Activated T-helper 1 cell treated with anti-CD3 and anti-CD28 coated beads, Interleukin-2, amount 50 U/mL, for 16 hours (primary cell): ENCODE measurements at places on chromosomes 2 and 18.

GRCh38 chr18:77666613-77667012 is 417.0 kb downstream of the GALR1 start:
- no peak for DNase-seq

DNA sequence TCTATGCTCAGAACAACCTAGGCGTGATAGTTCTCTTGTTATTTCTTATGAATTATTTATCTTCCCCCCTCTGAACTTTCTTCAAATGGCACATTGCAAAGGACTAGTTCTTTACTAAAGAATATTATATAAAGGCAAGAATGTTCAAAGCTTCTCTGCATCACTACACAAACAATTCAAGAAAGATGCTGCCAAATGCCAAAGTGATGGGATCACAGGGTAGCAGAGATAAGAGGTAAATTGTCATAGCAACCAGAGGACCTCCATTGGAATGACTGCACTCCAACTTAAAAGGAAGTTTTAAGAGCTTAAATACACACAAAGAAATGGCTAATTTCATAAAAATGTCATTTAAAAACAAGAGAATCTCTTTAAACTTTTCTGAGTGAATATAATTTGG is 72.8 kb downstream of the AQP4 start:
- no peak for DNase-seq

DNA sequence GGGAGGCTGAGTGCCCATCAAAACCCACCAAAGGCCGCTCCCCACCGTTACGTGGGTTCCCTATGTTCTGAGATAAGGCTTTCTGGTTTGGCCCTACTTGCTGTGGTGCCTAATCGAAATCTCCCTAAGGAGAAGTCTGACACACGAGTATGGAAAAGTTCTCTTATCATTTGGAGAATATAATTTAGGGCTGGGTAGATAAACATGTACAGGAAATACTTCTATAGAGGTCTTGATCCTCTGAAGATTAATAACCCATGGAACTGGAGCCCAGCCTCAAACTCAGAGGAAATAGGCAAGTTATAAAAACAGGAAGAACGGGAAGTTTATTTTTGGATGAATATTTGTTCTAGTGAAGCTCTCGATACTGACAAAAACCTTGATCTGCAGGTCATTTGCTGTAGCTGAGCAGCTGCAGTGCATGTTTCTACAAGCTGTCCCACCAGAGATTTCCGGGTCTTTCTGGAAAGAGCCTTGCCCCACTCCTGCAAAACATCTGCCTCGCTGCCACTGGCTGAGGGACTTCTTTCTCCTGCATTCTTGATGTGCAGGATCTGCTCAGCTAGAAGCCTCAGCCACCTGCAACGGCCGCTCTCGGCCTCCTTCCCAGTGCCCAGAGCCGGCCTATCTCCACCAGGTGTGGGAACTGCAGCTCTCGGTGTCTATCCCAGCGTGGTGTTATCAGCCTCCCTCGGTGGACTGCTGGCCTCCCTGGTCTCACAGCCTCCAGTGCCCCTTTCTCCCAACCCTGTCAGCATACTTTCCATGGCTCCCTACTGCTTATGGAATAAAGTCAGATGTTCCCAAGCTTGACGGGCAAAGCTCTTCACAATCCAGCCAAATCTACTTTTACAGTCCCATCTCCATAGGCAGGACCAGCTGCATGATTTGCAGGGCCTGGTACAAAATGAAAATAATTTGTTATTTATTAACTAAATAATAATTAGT is 48.6 kb downstream of the SPRED2 start:
- no peak for DNase-seq

DNA sequence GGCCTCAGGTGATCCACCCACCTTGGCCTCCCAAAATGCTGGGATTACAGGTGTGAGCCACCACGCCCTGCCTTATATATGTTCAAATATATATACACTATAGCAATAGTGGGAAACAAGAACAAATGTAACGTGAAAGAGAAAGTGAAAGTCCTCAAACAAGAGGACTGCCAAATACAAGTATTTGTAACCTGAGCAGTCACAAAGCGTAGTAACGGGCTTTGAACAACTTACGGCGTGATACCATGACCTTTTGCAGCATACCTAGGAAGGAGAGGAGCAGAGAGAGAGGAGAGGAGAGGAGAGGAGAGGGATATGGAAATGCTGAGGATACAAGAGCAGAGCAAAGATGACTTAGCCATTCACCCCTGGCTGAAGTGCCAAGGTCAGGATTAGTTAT is 113.8 kb upstream of the RGPD4 start:
- no peak for DNase-seq

DNA sequence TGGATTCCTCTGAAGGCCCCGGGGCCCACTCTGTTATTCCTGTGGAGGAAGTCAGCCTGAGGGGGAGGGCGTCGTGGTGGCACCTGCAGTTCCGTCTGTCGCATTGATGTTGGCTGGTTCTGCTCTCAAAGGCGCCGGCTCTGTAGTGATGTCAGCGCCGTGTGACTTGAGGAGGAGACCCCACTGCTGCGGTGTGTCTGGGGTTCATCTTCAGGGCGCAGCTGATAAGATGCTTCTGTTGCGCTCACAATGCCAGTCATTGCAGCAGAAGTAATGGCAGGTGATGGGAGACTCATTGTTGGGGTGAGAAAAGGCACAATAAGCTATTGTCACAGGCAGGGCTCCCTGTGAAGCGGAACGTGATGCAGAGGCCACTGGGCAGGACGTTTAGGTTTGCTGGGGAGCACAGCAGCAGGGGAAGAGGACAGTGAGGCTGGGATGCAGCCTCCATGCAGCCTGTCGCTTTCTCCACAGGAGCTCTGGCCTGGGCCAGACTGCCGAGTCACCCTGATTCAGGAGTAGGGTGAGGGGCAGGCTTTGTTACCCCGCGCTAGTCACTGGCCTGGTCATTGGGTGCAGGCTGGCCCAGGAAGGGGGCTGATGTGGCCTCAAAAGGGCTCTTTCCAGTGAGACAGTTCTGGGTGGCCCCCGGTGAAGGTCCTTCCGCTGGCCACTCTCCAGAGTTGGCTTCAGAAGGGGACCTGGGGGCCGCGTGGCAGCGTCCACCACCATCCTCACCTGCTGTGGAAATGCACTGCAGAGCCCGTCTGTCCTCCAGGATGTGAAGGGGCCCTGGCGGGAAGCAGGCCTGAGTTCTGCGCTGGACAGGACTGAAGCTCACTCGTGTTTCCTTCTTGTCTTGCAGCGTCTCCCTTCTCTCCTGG is 42.9 kb downstream of the SH3BP4 start:
- no peak for DNase-seq

DNA sequence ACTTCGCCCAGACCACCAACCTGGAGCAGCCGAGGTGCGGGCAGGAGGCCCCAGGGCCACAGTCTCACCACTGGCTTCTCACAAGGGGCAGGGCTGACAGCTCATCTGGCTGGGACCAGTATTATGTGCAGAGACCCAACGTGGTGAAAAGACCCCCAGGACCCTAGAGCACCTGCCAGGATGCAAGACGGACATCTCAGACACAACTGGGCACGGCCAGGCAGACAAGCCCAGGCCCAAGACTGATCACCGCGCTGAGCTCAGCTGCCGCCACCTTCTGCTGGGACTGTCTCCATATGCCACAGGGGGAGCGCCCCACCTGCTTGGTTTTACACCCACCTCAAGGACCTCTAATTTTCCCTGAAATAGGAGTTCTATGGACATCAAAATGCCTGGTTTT is 23.2 kb downstream of the HDAC4 start:
- DNase-seq: no peak

DNA sequence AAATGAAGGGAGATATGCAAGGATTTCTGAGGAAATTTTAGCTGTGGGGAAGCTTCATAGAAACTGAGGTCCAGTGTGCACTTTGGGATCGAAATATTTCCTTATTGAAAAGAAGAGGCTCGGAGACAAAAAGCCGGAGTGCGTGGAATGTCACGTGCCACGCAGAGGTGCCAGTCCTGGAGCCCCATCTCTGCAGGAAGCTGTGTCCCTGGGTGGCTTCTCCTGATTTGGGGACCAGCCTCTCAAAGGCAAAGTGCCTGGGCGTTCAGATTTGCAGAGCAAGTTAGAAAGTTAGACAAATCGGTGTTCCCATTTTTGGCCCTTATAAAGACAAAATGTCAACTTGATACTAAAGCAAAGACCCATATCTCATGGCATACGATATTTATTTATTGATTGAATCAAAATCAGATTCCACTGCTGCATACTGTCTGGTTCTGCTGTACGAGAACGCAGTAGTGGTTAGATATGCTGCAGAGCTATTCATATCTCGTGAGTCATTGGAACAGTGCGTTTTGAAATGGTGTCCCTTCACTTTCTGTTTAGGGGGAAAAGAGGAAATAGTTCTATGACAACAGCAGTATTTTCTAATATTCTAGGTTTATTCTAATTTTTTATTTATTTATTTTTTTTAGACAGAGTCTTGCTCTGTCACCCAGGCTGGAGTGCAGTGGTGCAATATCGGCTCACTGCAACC is 9.1 kb upstream of the ATG16L1 start:
- DNase-seq: no peak

- DNase-seq: no peak
Measured at GRCh38 chr2:95317665-95318425, 20.7 kb downstream of the KCNIP3 start.

DNA sequence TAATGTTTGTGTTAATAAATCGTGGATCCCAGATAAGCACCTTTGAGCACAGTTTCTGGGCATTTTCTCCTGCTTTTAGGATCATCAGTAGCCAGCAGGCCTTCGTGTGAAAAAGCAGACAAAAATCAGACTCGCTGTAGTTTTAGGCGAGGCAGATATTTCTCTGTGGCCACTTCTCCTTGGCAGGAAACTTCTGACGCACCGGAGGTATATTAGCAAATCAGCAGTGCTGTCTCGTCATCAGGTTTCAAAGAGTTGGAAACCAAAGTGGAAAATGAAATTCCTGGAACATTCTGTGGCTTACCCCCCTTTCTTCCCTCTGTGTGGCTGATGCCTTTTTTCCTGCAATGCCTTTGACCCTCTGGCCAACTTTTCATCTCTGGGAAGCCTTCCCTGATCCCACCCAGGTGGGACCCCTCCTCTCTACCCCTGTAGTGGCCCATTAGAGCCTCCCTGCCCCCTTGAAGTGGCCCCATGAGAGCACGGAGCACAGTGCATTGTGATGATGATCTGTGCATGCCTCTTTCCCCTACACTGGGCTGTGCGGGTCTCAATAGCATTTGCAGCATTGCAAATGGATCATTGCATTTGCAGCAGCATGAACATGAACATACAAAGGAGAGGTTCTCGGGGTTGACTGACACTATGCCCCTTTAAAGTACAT is 93.3 kb downstream of the RNF144A start:
- DNase-seq: no peak

GRCh38 chr2:121061633-121062032 is 223.4 kb downstream of the TFCP2L1 start:
- no peak for DNase-seq

DNA sequence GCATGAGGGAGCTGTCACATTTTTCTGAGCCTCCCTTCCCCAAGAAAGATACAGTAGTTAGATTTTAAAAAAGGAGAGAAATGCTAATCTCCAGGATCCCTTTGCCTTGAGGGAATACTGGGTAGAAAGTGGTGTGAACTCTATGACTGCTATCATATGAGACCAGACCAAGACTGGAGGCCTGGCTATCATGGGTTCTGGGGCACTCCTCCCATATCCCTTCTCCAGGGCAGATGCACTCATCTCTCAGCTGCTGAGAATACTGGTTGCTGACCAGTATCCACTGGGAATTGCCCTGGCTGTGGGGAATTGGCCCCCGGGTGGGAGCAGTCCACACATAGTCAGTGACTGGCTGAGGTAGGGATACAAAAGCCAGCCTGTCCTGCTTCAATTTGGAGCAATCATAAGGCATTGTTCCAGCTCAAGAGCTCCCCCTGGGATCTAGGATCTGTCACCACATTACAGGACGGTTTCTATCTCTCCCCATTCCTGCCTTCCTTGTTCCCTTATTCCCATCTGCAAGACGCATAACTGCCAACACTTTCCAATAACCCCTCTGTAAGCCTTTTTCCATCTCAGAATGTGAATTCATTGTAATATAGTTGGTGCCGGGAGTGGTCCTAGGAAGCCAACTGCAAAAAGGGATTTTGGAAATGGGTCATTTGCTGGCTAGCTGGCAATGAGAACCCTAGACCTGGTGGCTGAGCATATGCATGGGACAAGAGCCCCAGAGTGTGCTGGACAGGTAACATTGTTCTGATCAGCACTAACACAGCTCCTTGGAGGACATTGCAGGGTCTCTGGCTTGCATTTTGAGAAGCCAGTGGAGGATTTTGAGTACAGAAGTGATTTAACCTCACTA is 35.4 kb upstream of the REEP1 start:
- DNase-seq: no peak

DNA sequence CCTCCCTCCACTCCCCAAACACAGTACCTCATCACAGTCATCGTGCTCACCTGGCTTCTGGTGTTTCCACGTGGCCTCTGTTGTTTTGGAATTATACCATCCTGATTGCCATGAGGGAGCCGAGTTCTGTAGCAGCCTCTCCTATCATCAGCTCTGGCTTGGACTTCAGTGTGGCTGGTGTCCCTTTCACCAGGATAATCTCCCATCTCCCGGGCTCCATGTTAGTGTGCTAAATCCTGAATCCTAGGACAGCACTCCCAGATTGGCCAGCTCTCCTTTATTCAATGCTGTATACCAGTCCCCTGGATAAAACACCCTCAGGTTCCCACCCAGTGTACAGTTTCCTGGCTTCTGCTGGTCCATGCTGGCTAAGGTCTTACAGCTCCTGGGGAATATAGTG is 53.3 kb downstream of the LONRF2 start:
- no peak for DNase-seq

DNA sequence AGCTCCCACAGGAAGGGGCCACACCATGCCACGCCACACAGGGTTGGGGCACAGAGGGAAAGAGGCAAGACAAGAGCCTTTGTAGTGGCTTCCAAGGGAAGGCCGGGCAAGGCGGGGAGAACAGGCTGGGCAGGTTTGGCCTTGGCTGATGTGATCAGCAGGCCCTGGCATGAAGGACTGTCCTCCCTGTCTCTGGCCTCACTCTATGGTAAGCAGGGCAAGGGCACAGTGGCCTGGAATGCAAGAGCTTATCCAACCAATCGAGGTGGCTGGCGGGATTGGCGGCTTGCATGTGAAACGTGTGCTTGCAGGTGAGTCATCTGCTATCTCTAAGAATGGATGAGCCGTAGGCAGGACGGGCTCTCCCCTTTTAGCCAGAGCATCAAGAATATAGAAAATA is 6.4 kb upstream of the ATP9B start:
- no peak for DNase-seq

DNA sequence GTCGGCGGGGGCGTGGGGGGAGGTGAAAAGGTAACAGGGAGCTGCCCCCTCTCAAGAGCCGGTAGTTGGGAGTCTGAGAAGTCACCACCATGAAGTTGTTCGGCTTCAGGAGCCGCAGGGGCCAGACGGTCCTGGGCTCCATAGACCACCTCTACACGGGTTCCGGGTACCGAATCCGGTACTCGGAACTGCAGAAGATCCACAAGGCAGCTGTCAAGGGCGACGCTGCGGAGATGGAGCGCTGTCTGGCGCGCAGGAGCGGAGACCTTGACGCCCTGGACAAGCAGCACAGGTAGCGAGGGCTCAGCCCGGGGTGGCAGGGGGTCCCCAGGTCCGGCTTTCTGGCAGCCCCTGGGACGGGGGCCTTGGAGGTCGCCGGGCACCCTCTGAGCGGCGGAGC is 47.1 kb upstream of the ZNF519 start:
- DNase-seq: no peak
